ENCODE measurements at places on chromosomes 6 and 20.

- no peak for DNase-seq
Observed at GRCh38 chr6:33028220-33028849, 18.9 kb upstream of the HLA-DOA start.

- no peak for DNase-seq
Observed at GRCh38 chr20:32019156-32019510, 8.9 kb downstream of the CCM2L start.

- DNase-seq: no peak
Observed at GRCh38 chr6:17653198-17653882, 53.2 kb downstream of the FAM8A1 start.

- DNase-seq: no peak
Observed at GRCh38 chr20:62449951-62450691, 22.8 kb upstream of the RBBP8NL start.

DNA sequence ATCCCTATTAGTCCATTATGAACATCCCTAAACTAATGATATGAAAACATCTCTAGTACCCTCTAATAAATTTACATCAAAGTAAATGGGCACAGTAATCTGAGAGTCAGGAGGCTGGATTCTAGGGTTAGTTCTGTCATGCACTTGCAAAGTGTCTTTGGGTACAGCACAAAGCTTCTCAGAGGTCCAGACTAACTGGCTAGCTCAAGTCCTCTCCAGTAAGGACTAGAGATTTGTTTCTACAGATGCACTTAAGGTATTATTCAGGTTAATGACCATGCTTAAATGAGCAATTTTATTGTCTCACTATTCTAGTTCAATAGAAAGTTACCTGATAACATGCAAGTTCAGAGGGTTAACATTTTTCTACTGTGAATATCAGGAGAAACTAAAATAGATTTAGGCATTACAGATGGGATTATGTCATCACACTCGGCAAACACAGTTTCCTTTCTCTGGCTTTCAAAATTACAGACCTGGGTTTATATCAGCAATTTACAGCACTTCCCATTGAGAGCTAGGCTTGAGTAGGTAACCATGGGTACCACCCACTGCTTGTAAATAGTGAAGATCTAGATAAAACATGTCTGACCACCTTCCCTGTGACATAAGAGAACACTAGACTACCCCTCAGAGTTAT, 402.9 kb upstream of the RUNX2 start:
- DNase-seq: no peak

- no peak for DNase-seq
Observed at GRCh38 chr20:20518263-20518662, 150.4 kb downstream of the INSM1 start.

- DNase-seq: peak; percentile 53
Observed at GRCh38 chr6:31878726-31879125, at the start of gene SLC44A4. Gene SLC44A4, minus strand, starts transcription at chr6:31878997. Its CDS starts 17 bp downstream, at chr6:31878980.

DNA sequence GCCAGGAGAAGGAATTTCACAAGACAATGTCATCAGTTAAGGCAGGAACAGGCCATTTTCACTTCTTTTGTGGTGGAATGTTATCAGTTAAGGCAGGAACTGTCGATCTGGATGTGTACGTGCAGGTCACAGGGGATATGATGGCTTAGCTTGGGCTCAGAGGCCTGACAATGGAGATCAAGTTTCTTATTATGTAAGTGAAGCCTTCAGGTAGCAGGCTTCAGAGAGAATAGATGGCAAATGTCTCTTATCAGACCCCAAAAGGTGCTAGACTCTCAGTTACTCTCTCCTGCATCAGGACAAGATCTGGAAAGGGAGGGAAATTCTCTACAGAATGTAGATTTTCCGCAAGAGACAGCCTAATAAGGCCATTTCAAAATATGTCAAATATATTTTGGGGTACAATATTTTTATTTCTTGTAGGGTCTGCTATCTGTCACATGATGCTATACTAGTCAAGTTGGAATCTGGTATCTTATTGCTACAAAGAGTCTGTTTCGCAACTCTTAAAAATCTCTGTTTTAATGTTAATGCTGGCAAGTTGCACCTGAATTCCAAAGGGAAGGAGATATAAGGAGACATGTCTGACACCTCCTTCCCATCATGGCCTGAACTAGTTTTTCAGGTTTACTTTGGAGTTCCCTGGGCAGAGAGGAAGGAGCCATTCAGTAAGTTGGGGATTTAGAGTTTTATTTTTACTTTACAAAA, 48.8 kb downstream of the TRDN start:
- DNase-seq: no peak

- no peak for DNase-seq
Observed at GRCh38 chr20:31903627-31904386, 33.4 kb downstream of the TTLL9 start.

DNA sequence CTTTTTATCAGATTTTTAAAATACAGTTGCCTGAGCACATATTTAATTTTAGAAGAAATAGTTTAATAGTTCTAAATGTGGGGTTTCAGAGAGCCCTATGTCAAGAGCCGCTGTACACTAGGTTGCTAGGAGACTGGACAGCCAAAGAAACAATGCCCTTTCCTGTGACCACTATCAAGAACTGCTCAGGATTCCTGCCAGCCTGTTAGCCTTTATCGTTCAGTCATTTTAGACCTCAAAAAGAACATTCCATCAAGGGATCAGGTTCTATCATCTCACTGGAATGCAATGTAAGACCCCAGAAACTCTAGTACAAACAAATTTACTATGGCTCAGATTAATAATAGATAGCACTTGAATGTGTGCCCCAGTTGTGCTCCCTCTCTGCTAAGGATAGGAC, 181.2 kb upstream of the CCN2 start:
- DNase-seq: no peak

GRCh38 chr6:21791581-21791980, 198.0 kb downstream of the SOX4 start:
- DNase-seq: no peak

DNA sequence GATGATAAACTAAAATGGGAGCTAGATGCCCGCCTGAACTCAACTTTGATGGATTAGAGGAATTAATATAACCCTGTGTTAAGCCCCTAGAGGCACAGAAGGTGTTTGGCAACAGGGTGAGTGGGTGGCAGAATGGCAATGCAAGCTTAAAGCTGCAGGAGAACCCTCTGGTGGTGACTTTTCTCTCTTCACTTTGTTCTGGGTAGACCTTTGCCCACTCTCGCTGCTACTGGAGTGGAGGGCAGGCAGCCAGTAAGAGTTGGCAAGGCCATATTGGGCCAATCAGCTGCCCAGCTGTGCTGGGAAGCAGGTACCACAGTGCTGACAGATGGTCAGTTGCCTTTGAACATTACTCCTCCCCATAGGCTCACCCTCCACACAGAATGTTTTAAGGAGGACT, 468.2 kb downstream of the MMUT start:
- DNase-seq: no peak

GRCh38 chr6:162046324-162046723, 681.2 kb downstream of the PRKN start:
- no peak for DNase-seq

DNA sequence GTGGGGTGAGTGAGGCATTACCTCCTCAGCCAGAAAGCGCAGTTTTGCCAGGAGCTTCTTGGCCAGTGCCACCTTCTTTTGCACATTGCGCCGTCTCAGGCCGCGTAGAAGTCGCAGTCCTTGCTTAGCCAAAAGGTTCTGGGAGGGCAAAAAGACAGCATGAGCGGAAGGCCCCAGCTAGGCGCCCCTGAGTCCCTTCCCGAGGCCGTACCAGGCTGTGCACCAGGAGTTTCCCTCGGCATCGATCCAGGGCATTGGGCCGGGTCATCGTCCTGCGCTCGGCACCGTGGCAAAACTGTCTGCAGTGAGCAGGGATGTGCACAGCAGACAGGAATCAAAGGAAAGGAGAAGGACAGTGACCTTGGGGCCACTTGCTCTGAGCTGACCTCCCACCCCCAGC, 20.2 kb upstream of the SPAG4 start:
- no peak for DNase-seq

DNA sequence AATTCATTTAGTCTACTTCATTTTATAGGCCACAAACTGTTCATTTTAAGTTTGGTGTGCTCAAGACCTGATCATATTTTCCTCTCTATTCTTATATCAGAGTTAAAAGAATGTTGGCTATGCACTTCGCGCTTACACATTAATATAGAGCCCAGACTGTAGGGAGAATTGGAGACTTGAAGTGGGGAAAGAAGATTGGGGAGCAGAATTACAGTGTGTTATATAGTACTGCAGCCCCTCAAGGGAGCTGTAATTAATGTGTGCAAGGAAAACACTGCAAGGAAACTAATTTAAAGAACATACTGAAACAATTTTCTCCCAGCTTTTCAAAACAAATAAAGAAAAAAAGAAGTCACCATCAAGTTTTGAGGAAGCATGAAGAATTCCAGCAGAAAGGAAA, 572.7 kb upstream of the FLRT3 start:
- no peak for DNase-seq

GRCh38 chr20:732727-733126, 35.6 kb downstream of the SLC52A3 start:
- DNase-seq: no peak

DNA sequence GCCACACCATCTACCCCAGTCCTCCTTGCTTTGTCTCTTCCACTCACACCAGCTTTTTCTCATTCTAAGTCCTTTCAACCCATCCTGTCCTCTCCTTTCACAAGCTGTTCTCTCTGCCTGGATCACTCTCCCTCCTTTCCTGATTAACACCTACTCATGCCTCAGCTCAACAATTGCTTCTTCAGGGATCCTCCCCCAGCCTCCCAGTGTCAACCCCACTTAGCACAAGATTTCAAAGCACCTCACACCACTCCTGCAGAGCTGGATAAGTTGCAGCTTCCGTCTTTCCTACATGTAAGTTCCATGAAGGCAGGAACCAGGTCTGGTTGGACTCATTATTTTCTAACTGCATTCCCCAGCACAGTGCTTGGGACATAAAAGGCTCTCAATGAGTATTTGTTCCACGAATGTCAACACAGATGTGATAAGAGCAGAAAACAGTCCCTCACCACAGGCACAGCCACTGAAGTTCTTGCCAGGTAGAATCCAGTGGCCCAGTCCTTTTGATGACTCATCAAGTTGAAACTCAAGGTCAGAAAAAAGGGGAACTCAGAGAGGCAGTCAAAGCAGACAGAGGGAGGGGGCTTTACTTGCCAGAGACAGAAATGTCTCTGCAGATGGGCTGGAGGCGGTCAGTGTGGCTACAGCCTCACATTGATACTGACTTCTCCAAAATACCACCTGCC, 193.4 kb upstream of the PRDM1 start:
- no peak for DNase-seq

DNA sequence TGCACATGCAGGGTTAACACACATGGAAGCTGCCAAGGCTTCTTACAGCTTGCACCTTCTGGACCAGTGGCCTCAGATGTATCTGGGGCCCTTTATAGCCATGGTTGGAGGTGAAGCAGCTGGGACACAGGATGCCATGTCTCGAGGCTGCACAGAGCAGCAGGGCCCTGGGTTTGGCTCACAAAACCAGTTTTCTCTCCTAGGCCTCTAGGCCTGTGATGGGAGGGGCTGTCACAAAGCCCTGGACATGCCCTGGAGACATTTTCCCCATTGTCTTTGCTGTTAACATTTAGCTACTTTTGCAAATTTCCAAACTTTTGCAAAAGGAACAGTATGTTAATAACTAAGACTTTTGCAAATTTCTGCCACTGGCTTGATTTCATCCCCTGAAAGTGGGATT, 18.2 kb upstream of the GSTA1 start:
- no peak for DNase-seq

DNA sequence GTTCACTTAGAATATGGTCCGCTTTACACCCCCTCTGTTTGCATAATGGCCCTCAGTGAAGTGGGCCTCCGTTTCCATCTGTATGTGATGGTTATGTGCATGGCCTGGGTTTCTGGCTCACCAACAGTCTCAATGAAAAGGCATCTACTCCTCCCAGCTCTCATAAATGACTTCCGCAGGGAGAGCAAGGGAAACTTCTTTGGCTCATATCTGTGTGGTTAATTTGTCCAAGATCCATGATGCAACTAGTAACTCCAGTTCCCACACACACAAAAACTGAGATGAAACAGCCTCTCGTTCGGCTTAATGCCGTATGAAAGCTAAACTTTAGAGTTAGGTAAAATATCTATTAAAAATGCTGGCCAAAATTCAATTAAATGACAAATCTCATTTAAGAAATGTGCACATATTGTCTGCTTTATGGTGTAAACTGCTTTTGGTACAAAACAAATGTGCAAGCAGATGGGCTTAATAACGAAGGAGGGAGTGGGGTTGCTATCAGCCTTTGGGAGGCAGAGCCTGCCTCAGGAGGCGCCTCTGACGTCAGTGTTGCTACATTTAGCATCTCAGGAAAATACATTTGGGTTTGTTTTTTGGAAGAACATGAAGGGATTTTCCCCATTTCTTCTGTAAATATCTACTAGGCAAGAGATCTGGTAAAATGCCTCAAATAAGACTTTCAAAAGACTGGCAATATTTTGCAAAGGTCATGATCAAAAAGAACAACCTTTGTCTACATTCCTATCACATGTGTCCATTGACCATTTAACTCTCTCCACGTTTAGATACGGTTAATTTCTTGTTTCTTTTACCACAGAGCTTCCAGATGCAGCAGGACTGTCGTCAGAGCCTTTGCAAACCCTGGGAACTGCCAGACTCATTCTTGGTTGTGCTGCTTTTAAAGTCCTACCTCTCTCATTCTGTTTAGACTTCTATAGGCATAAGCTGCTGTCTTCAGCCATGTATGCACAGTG, 96.8 kb downstream of the ARMC2 start:
- peak; percentile 81 for DNase-seq

DNA sequence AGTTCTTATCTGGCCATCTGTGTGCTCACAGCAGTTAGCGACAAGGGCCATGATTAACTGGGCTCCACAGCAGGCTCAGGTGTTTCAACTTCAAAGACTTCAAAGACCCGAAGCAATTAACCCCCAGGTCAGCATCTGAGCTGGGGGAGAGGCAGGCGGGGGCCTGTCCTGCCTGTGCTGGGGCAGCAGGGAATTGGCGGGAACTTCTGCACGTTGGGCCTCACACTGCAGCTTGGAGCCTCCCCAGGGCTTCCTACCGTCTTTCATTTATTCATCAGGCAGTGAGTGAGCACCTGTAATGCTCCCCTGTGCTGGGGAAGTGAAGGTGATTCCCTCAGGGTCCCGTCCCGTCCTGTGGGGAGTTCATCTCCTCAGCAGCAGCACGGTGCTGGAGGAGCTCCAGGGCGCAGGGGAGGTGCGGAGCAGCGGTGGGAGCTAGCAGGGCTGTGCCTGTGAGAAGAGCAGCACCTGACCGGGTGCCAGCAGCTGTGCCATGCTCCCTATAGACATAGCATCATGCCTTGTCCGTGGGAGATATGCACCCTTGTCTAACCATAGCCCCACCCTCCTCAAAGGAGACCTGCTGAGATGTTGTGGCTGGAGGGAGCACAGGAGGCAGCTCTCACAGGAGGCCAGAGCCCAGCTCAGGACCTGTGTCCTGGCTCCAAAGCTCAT, 51.8 kb upstream of the FRMD1 start:
- no peak for DNase-seq

DNA sequence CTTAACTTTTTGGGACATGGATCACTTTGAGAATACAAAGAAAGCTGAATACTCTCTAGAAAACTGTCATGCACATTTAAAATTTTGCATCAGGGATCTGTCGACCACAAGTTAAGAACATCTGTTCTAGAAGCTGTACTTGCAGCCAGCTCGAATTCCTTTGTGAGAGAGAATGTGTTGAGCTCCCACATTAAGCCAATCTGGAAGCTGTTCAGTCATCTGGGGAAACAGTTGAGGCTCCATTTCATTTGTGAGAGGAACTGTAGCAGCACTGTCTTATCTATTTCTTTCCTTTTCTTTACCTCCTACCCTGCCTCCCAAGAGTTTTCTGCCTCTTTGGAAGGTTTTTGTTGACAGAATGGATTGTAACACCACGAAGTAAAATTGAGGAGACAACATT, 50.8 kb downstream of the KAT14 start:
- no peak for DNase-seq

Data from Right ventricle myocardium inferior (tissue), 1 donor.